ENCODE measurements at places on chromosomes 12 and 14.

DNA sequence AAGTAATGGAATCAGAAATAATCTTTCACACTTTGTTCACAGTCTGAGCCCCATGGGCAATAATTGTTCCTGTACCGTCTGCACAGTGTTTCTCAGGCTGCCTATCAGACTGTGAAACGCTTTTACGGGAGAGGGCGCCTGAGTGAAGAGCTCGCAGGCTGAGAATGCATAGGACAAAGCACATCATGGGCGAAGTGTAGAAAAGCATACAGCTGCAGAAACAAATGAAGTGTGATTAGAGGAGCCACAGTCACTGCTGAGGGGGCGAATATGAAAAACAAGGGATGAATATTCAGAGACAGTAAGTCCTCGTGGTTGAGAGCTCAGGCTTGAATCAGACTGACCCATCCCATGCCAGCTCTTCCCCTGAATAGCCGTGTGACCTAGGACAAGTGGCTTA, 438.4 kb upstream of the DCN start:
- no peak for DNase-seq

GRCh38 chr12:46458500-46459102, 86.0 kb upstream of the SLC38A2 start:
- DNase-seq, result no peak

DNA sequence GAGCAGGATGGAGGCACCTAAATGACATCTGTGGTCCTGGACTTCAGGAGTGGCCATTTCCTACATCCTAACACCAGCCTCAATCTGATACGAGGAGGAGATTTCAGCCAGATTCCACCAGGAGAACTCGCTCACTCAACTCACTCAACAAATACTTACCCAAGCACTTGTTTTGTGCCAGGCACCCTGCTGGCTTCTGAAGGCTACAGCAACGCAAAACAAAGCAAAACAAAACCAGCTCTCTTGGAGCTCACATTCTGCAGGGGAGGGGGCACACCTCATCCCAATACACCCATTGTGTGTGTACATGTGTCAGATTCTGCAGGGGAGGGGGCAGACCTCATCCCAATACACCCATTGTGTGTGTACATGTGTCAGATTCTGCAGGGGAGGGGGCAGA, 144.8 kb downstream of the PIWIL1 start:
- no peak for DNase-seq

- DNase-seq, result no peak
These were observed 33.7 kb downstream of the ITPK1 start for GRCh38 chr14:93081876-93082570.

DNA sequence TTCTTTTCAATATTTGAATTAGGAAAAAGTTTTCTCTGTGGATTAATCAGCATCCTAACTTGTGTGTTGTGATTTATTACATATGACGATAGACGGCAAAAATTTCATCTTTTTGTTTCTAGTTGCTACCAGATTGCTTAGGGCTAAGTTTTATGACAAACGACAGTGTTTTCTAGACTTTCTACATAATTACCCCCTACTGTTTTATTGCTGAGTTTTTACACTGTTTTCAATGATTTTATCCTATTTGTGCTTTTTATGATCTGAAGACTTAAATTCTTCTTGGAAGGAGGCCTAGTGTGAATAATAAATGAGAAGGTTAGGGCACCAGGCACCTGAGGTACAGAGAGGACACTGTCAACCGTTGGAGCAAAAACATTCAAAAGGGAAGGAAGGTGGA, 88.1 kb downstream of the TXNDC16 start:
- DNase-seq, result no peak

DNA sequence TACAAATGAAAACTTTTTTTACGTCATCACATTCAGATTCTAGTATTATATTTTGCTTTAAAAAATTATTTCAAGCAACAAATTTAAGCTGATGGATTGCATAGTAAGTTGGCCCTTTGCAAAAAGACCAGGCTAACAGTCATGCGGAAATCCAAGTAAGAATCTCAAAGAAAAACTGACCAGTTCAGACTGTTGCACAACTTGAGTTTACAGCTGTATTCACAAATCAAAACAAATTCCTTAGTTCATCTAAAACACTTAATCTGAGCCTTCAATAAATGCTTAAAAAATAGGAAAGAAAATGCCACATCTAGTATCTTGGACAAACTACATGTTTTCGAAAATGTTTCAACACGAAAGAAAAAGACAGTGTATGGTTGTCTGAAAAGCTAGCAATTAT, 847 bp downstream of the CCDC59 start:
- DNase-seq, result no peak

DNA sequence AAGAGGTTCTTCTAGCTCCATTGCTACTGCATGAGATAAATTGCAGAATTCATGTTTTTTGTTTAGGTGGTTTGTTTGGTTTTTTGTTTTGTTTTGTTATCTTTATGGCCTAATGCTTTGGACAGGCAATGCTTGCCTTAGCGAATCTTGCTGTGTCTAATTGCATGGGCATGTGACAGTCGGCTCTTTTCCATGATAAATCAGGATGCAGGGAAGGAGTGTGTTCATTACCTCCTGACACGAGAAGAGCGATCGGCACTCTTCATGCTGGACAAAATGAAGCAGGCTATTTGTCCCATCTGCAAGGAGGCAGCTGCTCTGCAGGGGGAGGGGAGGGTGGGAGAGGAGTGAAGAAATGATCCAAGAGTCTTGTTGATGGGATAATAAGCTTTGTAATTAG, 6.5 kb downstream of the CCDC60 start:
- DNase-seq, result no peak

GRCh38 chr12:110536834-110537604, 34.9 kb downstream of the RAD9B start:
- DNase-seq, result no peak

GRCh38 chr14:34205799-34206198, 254.9 kb upstream of the EGLN3 start:
- no peak for DNase-seq

GRCh38 chr14:49954171-49954631, 61.3 kb downstream of the ARF6 start:
- DNase-seq, result no peak

GRCh38 chr14:57383125-57383745, 7.2 kb upstream of the NAA30 start:
- DNase-seq, result no peak

DNA sequence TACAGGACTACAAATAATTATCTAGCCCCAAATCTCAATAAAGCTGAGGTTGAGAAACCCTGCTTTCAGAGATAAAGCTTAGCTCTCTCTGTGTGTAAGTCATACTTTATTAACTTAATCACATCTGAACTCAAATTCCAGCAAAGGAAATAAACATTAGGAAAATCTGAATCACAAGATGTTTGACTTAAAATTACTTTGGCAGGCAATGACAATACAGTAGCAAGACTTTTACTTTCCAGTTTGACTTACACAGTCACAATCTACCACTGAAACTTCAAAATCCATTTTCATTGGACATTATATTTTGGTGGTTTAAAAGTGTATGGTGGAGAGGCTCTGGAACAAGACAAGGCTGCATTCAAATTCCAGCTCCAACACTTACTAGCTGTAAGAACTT, 11.4 kb downstream of the TMEM116 start:
- no peak for DNase-seq

DNA sequence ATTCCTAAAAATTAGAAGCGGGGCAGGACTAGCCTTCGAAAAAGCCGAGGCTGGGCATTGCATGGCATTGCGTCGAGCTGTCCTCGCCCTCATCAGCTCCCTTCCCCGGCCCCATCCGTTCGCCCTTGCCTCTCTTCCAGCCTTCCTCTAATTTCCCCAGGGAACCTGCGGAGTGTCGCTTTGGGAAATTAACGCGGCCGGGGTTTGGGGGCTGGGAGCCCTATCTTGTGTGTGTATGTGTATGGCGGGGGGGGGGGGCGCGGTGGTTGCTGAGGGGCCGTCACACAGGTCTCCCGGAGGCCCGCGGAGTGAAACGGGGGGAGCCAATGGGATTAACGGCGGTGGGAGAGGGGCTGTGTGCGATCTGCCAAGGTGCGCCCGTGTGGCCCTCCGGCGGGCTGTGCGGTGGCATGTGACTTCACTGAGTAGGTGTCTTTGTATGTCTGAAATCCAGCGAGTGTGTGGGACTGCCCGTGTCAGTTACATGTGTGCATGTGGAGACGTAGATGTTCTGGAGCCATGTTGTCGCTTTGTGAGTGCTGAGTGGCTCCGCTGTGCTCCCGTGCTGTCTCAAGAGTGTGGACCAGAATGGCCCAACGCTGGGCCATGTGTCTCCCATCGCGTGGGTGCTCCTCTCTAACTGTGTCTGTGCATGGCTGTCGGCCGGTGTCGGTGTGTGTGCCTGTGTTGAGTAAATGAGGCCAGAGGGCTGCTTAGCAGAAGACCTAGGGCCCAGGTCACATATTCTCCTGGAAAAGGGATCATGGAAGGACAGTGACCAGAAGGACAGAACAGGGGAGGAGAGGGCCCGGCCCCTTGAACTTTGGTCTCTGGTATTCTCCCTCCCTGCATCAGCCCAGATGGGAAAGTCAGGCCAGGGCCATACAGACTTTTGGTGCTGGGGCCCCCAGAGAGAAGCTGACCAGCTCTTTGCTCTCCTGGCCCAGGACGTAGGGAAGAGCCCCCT, 1.5 kb downstream of the PTMS start:
- DNase-seq, result no peak

DNA sequence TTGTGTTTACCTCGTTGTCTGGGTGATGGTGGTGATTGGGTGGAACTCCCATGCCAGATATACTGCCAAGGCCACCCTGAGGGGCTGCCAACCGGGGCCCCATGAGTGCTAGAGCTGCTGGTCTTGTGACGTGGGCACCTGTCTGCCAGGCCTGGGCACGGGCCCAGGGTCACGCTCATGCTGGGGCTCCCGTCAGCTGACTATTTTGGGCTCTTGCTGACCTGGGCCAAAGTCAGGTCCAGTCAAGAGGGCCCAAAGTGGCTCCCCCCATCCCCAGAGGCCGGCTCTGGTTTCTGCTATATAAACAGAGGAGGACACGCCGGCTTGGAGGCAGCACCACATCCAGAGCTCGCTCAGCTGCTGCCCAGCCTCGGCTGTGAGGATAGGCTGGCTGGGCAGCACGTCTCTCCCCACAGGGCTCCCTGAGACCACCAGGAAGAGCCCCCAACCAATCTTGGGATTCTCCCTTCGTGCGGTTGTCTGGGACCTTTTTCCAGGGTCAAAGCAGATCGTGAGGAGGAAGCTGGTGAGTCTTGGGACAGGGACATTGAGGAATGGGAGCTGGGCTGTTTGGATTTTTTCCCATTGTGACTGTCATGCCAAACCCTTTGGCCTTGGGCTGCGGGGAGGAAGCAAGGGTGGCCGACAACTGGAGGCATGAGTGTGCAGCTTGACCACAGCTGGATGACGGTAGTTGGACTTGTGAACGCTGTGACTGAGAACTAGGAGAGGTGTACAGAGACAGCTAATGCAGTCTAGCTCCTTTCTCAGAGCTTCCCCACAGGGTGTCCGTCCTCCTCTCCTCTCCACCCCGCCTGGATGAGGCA, 7.6 kb upstream of the NR4A1 start:
- no peak for DNase-seq

DNA sequence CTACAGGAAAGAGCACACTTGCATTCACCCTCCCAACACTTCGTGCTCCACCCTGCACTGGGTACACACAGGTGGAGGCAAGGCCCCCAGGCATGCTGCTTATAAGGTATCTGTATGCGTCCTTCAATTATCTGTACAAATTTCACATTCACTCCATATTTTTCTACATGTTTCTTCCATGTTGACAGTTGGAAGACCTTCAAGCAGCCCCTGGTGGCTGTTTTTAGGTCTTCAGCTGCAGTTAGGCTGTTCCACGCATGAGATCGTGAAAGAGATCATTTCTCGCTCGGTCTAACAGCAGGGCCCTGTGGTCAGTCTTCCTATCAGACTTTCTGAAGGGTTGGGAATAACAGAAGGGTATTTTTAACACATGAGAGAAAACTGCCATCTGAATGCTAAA, 47.1 kb downstream of the PLXNC1 start:
- DNase-seq, result no peak

- DNase-seq, result no peak
These were observed 135.1 kb upstream of the SEL1L start for GRCh38 chr14:81668626-81669274.

DNA sequence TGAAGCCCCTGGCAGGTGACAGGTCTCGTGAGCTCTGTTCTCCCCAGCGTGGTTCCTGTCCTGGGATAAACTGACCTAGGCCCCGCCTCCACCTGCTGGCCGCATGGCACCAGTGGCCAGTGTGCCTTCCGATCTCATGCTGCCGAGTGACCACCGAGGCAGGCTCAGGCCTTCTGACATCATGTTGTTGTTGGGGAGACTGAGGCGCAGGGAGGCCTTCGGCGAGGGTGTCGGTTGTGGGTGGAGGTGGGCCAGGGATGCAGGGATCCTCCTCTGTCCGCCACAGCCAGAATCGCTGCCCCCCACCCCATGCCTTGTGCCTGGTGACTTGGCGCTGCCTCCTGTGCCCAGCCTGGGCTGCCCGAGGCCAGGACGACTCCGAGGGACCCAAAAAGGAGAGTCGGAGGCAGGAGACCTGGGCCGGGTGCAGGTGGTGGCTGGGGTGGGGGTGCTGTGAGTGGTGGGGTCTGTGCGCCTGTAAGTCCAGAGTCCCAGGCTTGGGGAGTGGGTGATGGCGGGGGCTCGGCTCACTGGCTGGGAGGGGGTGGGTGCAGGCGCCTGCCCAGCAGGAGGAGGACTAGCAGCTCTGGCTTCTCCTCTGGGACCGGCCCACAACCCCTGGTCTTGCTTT, 24.3 kb downstream of the ASPG start:
- no peak for DNase-seq
